ENCODE measurements at places on chromosomes 11 and 22. TPM values are rescaled to one million over a fixed set of nuclear protein-coding genes. Genes with fewer than 3 reads are reported as not detected.

OR51D1 gene
- not detected for polyA plus RNA-seq

GGTLC2 gene
- polyA plus RNA-seq = not detected

TUBA8 gene
- 1.7 TPM for polyA plus RNA-seq

PLEKHB1 gene
- polyA plus RNA-seq = 3.0 TPM

EMID1 gene
- 35.2 TPM for polyA plus RNA-seq

TRIM49 gene
- polyA plus RNA-seq = not detected
